Left colon (tissue), 2 donors: ENCODE measurements at places on chromosomes 16 and 17. TPM values are rescaled to one million over a fixed set of nuclear protein-coding genes. Genes with fewer than 3 reads are reported as not detected.

GRCh38 chr17:7988750-7989178 is 13.7 kb upstream of the GUCY2D start:
- no peak for DNase-seq

- DNase-seq: no peak
Observed at GRCh38 chr17:13862346-13862745, 207.0 kb upstream of the COX10 start.

- peak; percentile 47 for DNase-seq
Observed at GRCh38 chr16:85798901-85799496, 345 bp downstream of the EMC8 start.

GRCh38 chr16:1158456-1159324 is 5.8 kb downstream of the CACNA1H start:
- DNase-seq: peak; percentile 79

DNA sequence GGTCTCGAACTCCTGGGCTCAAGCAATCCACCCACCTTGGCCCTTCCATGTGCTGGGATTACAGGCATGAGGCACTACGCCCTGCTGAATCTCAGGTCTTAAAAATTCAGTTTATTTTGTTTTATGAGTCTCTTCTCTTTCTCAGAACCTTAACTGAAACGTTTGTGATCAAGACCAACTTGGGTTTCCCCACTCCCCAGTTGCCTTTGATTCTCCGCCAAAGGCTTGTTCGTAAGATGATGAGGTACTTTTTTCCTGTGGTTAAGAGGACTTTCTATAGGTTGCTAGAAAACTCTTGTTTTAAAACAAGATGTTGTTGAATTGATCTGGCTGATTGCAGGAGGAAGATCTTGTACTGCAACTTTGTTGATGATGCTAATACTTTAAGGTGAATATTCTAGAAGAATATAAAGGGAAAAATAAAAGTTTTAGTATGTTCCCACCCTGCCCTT is 11.7 kb downstream of the ABCC1 start:
- no peak for DNase-seq

GRCh38 chr17:65231086-65231485 is 93.9 kb downstream of the RGS9 start:
- DNase-seq: no peak

ANKFN1 gene
- 1.2 TPM for total RNA-seq

MT3 gene
- 1.8 TPM for total RNA-seq

C17orf100 gene
- 2.0 TPM for total RNA-seq
